Hematopoietic multipotent progenitor cell treated with erythropoietin and hydrocortisone succinate and interleukin-3 and kit ligand, for 6 days (in vitro differentiated cells): ENCODE measurements at places on chromosomes 3 and 15.

- no peak for DNase-seq
Measured at GRCh38 chr3:61793056-61793455, 231.7 kb downstream of the PTPRG start.

DNA sequence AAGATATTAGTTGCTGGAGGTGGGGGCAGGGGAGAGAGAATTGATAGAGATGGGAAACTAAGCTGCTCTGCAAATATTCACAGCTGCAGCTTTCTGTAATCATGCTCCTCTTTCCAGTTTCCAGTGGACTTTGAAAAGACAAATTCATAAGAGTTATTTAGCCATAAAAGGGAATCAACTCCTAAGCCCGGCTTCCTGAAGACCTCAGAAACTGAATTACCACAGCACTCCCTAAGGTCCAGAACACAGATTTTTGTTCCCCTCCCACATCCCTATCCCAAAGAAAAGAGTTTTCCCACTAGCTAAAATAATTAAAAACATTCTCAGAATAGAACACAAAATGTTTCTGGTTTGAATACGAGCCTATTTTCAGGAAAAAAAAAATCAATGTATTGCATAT lies 871.8 kb upstream of the NR2F2 start:
- DNase-seq = no peak

GRCh38 chr3:128427872-128428822 lies 38.5 kb downstream of the DNAJB8 start:
- no peak for DNase-seq

- no peak for DNase-seq
Measured at GRCh38 chr3:78900880-78901279, 866.9 kb downstream of the ROBO1 start.

- DNase-seq = no peak
Measured at GRCh38 chr3:3110749-3111361, 681 bp upstream of the IL5RA start.

GRCh38 chr15:101119181-101119580 lies 132.7 kb downstream of the CHSY1 start:
- no peak for DNase-seq

DNA sequence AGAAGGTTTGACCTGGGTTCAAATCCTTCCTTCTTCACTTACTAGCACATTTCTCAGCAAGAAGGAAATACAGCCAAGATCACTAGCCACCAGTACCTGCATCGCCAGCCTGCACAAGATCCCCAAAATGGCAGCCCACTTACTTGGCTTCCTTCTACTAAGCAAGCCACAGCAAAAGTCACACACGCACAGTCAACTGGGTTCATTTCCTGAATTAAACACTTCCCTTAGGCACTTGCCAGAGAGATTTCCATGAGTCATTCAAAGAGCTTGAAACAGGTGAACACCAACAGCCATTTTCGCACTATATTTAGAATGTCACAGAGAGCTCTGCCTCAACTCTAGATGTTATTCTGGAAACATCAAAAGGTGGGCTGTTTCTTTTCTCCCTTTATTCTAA lies 42.6 kb downstream of the MGLL start:
- no peak for DNase-seq

DNA sequence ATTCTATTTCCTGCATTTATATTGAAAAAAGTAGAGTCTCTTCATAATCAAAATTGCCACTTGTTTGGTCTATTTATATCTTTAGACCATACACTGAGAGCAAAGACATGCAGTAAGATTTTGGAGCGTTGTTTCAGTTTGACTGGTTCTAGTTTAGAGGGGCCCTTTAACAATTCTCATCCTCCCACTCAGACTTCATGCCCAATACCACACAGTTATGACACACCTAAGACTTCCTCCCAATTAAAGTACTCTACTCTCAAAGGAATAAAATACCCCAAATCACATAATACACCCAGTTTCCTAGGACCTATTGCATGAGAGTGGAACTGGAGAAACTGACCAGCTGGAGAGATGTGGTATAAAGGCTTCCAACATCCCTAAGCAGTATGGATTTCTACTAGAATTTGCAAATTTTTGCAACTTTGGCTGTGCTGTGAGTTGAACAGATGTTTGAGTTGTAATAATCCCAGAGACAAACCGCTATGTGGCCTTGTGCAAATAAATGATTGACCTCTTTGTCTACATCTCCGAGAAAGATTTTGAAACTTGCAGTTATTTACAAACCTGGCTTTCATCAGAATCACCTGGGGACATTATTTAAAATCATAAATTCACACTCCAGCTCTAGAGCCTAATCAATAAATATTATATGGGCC lies 170.0 kb upstream of the ROBO2 start:
- DNase-seq = no peak

- DNase-seq = no peak
Measured at GRCh38 chr3:28613511-28614106, 265.0 kb upstream of the AZI2 start.

GRCh38 chr15:58506064-58506490 lies 74.3 kb downstream of the LIPC start:
- DNase-seq = no peak

- no peak for DNase-seq
Measured at GRCh38 chr15:35040339-35041255, 44.5 kb downstream of the NANOGP8 start.

DNA sequence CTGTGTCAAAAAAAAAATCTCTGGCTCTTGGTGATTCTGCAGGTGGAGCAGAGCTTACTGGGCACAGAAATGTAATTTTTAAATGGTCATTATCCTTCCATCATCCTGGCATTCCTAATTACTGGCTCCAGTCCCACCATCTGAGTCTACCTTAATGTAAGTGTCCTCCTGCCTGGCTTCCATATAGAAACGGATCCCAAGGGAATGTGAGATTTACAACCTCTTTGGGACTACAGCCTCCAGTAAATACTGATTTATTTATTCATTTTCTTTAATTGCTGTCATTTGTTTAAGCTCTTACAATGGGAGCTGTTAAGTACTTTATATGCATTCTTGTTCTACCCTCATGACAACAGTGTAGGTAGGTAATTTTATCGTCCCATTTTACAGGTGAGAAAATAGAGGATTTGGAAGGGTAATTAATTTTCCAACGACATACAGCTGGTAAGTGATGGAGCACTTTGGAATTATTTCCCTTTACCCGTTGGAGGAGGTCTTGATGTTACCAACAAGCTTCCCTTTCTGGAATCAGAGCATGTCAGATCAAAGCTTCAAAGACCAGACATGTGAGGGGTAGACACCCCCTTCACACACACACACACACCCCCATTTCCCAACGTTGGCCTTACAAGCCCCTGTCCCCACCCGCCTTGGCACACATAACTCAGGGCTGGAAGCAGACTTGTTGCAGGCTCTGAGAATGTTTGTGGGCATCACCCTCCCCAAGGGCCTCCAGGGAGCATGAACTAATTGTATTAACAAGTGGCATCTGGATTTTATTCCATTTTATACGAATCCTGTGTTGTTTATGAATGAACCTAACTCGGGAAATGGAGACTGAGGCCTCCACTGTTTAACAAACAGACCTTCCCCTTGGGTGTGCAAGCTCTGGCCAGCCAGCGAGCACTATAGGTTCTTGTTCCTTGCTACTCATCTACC lies 116.9 kb downstream of the ALDH1A2 start:
- no peak for DNase-seq

DNA sequence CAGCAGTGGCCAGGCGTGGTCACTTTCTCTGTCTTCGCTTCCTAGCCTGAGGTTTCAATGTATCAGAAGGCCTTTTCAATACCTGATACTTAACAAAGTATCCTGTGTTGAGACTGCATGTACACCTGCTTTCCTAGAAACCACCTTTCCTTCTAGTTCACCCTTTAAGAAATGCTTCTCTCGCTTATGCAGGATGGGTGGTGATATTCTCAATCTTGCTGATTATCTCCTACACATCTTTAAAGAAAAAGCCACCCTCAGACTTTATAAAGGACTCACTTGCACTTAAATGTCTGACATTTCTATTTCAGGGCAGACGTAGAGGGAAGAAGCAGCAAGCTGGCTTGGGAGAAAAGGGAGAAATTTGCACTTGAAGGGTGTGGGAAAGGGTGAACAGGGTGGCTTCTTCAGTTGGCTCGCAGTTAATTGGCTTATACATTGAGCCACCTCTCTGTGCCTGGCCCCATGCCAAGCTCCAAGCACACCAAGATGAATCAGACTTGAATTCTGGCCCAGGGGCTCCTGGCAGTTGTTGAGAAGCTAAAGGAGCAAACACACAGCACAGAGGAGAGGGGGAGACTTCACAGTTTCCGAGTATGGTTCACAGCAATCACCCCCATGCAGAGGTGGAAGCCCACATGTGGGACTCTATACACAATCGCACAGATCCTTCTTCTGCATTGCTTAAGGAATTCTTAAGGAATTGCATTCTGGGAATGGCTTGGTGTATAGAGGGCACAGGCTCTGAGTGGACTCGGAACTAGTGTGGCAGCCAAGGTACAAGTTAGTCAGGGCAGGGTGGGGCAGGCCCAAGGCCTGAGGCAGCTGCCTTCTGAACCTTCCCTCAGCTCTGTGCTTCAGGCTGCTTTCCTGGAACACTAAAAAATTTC lies 1.3 kb downstream of the ARL6IP5 start:
- peak; percentile 93 for DNase-seq

DNA sequence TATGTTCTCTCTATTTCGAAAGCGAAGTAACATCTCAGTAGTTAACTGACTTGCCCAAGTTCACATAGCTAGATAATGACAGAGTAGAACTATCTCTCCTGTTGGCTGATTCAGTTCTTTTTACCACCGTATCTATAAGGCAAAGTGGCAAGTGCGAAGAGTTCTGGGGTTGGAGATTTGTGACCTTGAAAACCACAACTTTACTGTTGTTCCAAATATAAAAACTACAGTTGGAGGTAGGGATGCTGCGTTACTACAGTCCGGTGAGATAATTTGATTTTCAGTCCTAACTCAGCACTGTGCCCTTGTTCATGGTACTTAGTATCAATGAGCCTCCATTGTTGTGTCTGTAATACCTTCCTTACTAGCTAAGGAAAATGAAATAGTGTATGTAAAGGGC lies 71.2 kb upstream of the GOLGA8B start:
- peak; percentile 85 for DNase-seq

- peak; percentile 5 for DNase-seq
Measured at GRCh38 chr15:53759411-53759931, at the start of gene WDR72. TSS of gene WDR72 (minus strand) at chr15:53759663. CDS start at chr15:53733149, 26,514 bp downstream.

- DNase-seq = no peak
Measured at GRCh38 chr15:57505949-57506391, 85.7 kb upstream of the MYZAP start.

- no peak for DNase-seq
Measured at GRCh38 chr15:59304034-59304795, 68.5 kb downstream of the MYO1E start.

DNA sequence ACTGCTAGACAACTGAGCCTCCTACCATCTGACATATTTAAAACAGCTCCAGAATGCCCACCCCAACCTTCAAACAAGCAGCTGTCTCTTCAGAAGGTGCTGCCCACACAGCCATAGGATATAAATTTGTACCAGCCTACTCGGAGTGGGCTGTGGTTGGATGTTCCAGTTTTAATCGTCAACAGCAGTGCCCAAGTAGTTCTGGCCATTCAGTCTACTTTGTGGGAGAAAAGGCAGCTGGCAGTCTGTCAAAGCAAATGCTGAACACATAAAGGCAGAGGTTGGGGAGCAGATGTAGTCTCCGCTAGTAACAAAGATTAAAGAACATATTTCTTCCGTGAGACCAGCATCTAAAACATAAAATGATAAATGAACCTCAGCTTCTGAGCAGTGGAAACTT lies 15.9 kb upstream of the ERC2 start:
- no peak for DNase-seq

DNA sequence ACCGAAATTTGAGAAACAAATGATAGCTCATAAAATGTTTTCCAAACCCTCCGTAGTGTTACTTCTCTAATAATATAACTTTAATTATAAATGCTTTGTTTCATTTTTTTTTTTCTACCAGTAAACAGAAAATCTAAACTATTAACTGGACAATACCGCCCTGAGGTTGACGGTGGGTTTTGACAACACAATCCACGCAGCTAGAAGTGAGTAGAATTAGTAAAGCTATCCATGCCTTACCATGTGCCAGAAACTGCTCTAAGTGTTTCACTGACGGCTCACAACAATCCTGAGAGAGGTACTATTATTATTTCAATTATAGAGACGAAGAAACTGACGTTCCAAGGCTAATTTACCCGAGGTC lies 410 bp downstream of the NDUFAF1 start:
- DNase-seq = no peak

DNA sequence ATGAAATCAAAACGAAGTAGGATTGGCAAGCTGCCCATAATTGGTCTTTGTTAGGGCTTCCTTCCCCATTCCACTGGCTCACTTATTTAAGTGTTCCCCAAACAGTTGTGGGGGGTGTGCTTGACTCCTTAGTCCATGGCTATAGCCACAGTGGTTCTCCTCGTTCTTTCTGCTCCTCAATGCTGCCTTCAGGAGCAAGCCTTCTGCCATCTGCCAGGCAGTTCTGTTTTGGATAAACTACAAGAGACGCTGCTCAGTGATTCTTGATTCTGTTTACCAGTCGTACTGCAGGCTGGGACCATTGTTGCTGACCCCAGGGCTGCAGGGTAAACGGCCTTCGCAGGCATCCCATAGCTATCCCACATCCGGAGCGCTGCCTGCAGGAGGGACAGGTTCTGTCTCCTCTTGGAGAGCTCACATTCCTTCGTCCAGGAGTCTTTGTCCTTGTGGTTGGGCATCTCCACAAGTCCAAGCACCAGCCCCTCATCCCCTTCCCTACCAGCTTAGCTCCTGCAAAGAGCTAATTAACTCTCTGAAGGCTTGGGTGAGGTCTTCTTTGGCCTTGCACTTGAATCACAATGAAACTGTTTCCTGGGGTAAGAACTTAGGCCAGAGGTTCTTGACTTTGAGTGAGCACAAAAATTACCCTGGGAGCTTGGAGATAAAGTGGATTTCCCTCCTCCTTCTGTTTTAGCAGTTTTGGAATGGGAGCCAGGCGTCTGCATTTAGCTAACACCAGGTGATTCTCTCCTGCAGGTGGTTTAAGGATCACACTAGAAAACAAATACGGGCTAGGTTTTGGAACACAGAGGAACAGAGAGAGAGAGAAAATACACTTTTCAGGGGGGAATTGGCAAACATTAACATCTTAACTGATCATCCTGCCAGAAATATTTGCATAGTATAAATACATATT lies 114.9 kb downstream of the SV2B start:
- no peak for DNase-seq

- DNase-seq = no peak
Measured at GRCh38 chr3:114026331-114026730, 30.0 kb downstream of the CCDC191 start.

- DNase-seq = no peak
Measured at GRCh38 chr15:71237456-71238188, 122.4 kb downstream of the THSD4 start.

GRCh38 chr3:97720417-97720816 lies 44.1 kb upstream of the ARL6 start:
- DNase-seq = no peak

GRCh38 chr3:146705225-146705624 lies 100.1 kb upstream of the PLSCR5 start:
- no peak for DNase-seq

- no peak for DNase-seq
Measured at GRCh38 chr15:25422021-25422420, 16.8 kb downstream of the UBE3A start.
